Esophagus muscularis mucosa (tissue), 4 donors: ENCODE measurements at places on chromosomes 2 and 18. TPM values are rescaled to one million over a fixed set of nuclear protein-coding genes. Genes with fewer than 3 reads are reported as not detected.

The PRSS56 gene
- not detected for total RNA-seq

The SERPINB5 gene
- total RNA-seq, result not detected

The ITGA4 gene
- total RNA-seq, result 8.4 TPM

The ANKRD53 gene
- total RNA-seq, result under 0.01 TPM

The RAB17 gene
- 2.0 TPM for total RNA-seq

The SLC11A1 gene
- total RNA-seq, result 38.1 TPM

DNA sequence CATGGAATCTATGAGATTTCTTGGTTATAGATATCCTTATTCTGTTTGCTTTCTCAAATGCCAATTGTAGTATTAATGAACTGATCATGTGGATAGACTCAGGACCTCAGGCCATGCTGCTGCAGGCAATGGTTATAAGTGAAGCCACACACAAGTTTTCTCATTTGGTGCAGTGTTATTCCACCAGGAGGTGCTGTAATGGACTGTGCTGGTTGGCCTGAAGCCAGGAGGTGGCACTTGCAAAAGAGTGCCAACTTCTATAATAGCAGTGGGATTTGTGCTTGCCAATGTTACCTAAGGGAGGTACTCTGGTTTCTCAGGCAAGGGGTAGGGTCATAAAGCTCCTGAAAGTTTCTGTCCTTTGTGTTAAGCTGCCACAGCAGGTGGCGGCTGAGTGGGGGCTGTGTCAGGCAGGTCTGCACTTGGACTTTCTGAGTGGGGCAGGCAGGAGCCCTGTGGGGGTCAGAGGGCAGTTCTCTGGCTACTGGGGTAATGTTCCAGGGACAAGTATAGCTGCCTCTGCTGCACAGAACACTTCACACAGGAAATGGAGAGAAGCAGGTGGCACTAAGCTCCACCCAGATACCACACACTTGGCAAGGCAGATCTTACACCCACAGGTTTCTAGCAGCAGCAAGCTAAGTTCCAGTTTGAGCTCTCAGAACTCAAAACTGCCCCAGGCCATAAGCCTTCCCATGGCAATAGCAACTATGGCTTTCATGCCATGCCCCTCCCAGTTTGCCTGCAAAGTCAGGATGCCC is 352.6 kb upstream of the CWC22 start:
- DNase-seq, result no peak

DNA sequence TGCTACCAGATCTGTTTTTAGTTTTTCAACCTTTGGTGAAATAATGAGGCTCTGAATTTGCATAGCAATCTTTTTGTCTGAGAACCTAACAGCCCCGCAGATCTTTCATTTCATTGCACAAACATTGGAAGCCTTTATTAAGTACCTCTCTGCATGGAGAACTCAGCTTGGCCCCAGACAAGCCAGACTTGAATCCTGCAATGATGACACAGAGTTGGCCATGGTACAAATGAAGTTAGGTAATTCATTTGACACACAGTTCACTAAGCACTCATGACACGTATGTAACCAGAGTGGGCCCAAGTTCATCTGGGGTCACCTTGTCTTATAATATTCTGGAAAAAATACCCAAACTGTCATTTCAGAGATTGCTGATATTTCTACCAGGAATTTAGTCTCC is 439.1 kb upstream of the ID2 start:
- no peak for DNase-seq

- DNase-seq, result peak; percentile 90
These were observed 12.6 kb downstream of the TEX51 start for GRCh38 chr2:126911111-126911796.

DNA sequence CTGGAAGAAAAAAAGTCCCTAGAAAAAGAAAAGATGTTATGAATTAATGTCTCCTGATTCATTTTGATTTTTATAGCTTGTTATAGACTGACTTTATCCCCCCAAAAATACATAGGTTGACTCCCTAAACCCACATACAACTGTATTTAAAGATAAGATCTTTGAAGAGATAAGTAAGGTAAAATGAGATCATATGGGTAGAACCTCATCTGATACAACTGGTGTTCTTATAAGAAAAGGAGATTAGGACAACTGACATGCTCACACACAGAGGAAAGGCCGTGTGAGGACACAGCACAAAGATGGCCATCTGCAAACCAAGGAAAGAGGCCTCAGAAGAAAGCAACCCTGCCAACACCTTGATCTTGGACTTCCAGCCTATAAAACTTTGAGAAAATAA is 117.5 kb downstream of the CD226 start:
- no peak for DNase-seq

GRCh38 chr18:64972545-64972944 is 778.3 kb upstream of the CDH7 start:
- no peak for DNase-seq

- DNase-seq, result no peak
These were observed 795 bp downstream of the ANKRD39 start for GRCh38 chr2:96856776-96857666.

DNA sequence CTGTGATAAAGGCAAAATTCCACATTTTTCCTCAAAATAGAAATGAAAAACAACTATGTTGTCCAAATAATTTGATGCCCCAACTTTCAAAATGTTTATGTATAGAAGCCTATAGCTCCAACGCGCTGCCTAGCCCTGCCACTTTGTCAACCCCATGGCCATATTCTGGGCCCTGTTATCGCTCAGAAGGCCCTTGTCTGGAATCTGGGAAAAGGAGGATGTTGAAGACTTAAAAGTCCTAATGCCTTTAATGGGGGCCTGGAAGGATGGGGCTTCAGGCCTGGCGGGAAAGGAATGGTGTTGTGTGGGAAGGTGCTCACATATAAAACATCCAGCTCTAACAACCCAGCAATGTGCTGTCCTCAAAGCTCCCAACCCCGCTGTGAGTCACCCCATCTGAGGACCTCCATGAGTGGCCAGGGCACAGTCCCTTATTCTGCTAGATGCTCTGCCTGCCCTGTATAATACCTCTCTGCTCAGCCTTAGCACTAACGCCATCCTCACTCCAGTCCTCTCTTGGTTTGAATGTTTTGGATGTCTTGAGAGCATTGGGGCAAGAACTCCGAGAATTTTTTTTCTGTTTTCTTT is 86.0 kb downstream of the ACSL3 start:
- DNase-seq, result no peak

GRCh38 chr2:64359892-64360657 is 93.9 kb upstream of the LGALSL start:
- DNase-seq, result peak; percentile 93

DNA sequence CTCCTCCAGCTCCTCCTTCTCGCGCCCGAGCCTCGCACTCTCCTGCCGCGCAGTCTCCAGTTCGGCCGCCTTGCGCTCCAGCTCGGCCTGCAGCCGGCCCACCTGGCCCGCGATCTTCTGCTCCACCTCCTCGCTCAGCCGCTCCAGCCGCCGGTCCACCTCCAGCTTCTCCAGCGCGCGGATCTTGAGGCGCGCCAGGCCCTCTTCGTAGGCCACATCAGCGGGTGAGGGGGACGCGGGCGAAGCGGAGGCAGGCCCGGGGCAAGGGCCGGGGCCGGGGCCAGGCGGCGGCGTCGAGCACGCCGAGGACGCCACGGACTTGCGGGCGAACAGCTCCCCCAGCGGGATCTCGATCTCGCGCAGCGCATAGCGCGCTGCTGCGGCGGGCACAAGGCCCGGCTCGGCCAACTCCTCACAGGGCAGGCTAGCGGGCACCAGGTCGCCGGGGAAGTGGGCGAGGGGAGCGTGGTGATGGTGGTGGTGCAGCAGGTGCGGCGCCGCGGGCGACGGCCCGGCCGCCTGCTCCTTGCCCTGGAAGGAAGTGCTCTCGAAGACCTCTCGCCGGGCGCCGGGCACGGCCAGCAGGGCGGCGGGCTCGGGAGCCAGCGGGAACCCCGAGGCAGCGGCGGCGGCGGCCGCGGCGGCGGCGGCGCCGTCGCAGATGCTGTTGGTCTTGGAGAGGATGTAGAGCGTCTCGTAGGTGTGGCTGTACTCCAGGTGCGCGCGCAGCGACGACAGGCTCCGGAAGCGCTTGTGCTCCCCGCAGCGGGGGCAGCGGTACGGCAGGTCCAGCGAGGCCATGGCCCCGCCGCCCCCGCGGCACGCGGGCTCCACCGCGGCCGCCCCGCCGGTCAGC is 15.2 kb downstream of the FBXO41 start:
- DNase-seq, result no peak

- no peak for DNase-seq
These were observed 28.2 kb downstream of the SP9 start for GRCh38 chr2:174362949-174363348.

DNA sequence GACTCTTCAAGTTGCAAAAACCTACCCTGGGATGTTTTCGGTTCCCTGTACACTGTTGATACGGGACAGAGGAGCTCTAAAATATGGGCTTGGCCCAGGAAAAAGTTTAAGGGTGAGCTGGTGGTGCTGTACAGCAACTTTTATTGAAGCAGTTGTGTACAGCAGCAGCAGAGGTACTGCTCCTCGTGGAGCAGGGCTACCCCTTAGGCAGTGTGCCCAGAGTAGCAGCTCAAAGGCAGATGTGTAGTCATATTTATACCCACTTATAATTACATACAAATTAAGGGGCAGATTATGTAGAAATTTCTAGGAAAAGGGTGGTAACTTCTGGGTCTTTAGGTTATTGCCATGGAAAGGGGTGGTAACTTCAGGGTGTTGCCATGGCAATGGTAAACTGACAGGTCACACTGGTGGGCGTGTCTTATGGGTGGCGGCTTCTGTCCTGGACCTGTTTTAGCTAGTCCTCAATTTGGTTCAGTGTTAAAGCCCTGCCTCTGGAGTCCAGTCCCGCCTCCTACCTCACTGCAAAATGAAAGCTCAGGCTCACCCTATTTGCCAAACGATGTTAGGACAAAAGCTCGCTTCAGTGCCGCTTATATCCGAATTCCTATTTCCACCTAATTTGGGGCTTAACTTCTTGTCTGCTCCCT is 203.2 kb downstream of the ETAA1 start:
- DNase-seq, result no peak

GRCh38 chr18:7322817-7323485 is 92.1 kb downstream of the LRRC30 start:
- DNase-seq, result peak; percentile 89
